Caki2 (cell line): ENCODE measurements at places on chromosomes 2 and 18. TPM values are rescaled to one million over a fixed set of nuclear protein-coding genes. Genes with fewer than 3 reads are reported as not detected.

DNA sequence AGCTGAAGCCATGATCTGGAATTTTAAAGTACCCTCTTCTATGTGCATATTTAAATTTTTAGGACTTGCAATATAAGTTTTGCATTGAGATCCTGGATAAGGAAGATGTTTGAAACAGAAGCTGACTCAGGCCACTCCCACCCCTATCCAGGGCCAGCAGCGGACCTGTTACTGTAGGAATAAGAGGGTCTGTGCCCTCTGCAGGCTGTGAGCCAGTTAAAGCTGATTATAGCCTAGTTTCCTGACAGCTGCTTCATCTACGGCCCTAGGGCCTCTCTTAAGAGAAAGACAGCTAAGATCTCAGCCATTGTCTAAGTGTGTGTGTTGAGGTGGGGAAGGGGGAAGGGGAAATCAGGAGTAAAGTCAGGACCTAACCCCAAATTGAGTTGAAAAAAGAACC is 234.0 kb downstream of the HAUS1 start:
- no peak for DNase-seq

- DNase-seq = no peak
Measured at GRCh38 chr2:160061944-160062291, 497 bp downstream of the PLA2R1 start.

CCDC85A gene
- total RNA-seq = 0.54 and 0.70 TPM in 2 replicates

- DNase-seq = no peak
Measured at GRCh38 chr18:51884039-51884438, 456.0 kb upstream of the DCC start.

TMEM182 gene
- 5.2 and 5.8 TPM in 2 replicates for total RNA-seq

DNA sequence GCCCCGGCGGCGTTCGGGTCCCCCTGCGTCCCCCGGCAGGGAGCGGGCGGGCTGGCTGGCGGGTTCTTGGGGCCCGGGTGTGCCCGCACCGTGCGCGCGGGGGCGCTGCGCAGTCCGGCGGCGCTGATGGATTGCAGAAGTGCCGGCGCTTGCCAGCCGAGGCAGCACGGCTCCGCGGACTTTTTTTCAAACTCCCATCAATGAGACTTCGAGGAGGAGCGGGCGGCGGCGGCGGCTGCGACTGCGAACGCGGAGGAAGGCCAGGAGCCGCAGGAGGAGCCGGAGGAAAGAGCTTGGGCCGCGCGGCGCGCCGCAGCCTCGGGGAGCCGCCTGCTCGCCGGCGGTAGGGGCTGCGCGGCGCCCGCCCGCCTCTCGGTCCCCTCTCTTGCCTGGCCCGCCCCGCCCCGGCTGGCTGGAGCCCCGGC is at the start of gene GLI2:
GLI2 (plus strand) TSS at position 123 of the 425 bp plus-strand sequence. CDS start 61,453 bp downstream, outside the sequence.
- DNase-seq = peak; percentile 80

TTC39C gene
- 2.7 and 9.8 TPM in 2 replicates for total RNA-seq

SPDYA gene
- 0.10 TPM in 1 of 2 replicates, not detected in the other for total RNA-seq

- DNase-seq = no peak
Measured at GRCh38 chr2:69948032-69948962, 13.1 kb downstream of the ASPRV1 start.

GRCh38 chr2:65358678-65359400 is 73.6 kb downstream of the SPRED2 start:
- no peak for DNase-seq

GRCh38 chr18:45664824-45665763 is 49.8 kb downstream of the SLC14A2 start:
- peak; percentile 27 for DNase-seq

SKA1 gene
- 13.3 and 13.4 TPM in 2 replicates for total RNA-seq

GRCh38 chr2:12291303-12291702 is 425.4 kb upstream of the TRIB2 start:
- no peak for DNase-seq

DNA sequence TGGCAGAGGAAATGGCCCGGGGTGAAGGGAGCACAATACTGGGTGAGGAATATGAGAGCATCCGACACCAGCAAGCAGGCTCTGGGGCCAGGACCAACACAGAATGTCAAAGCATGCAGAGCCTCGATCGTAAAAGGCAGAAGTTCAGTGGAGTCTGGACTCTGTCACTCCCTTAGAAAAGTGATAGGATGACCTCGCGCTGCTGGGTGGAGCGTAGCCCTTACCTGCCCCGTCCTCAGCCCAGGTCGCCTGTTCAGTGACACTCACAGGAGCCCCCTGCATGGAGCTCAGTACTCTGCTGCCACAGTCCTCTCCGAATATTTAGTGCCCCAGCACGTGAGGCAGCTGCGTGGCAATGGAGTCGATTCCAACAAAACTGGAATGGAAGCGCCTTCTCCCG is 236.7 kb upstream of the MYT1L start:
- DNase-seq = no peak

DNA sequence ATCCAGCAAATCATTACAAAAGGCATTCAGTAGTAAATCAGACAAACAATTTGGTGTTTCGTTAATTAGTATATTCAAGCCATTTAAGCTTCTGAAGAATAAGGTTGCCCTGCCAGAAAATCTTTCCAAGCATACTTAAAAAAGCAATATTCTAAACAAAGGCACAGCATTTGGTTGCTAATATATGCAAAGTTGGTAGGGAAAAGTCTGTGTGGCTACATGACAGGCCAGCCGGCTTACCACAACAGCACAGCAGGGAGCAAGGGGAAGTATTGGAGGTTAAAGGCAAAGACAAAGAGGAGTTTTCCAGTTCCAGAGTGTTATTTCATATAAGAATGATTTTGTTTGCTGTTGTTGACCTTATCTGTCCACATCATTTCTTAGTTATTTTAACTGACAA is 282.3 kb downstream of the MBD5 start:
- DNase-seq = no peak

DNA sequence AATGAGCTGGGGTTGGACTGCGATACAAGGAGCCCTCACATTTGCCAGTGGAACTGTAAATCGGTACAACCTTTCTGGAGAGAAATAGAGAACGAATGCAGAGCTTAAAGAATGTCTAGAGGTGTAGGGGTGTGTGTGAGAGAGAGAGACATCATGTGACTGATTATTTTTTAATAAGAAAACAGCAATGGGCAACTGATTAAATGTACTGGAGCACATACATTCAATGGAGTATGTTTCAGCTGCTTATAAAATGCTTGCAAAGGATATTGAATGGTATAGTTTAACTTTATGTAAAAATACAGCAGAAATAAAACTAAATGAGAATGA is 391 bp upstream of the TMEM17 start:
- DNase-seq = no peak

- no peak for DNase-seq
Measured at GRCh38 chr18:74179623-74180199, 31.4 kb downstream of the TIMM21 start.

DNA sequence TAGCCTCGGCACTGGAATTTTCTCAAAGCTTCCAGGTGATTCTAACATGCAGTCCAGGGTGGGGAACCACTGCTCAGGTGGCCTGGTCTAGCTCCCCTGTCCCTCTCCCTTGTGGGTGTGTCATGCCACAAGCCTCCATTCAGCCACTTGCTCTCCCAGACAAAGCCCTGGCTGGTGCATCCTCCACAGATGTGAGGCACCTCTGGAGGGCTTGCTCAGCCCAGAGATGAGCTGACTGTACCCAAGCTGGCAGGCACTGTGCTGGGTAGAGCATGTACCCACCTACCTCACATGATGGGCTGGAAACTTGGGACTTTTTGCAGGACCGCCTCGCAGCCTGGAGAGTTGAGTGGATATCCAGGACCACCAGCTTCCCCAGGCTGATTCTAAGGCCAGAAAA is 88.1 kb downstream of the ZBTB7C start:
- DNase-seq = no peak

GRCh38 chr2:25586726-25587144 is 86.6 kb downstream of the DTNB start:
- no peak for DNase-seq

SEMA4F gene
- total RNA-seq = 4.7 and 7.6 TPM in 2 replicates

DNA sequence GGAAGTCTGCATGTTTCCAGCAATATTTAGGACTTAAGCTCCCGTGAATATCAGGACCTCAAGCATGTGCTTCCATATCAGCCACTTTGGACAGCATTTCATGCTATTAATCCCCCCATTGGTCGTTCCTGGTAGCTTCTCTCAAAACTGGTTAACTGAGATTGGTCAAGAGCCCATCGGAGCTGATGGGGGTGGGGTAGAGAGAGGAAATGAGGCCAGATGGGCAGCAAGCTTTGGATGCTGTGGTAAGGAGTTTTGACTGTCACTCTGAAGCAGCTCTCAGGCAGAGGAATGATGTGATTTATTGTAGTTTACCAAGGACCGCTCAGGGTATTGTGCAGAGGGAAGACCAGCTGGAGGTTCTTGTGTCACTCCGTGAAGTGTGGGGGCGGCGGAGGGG is 81.8 kb downstream of the FAM168B start:
- DNase-seq = no peak

PLEKHM3 gene
- 3.4 and 7.7 TPM in 2 replicates for total RNA-seq

HTR2B gene
- total RNA-seq = 0.12 and 0.51 TPM in 2 replicates

DNA sequence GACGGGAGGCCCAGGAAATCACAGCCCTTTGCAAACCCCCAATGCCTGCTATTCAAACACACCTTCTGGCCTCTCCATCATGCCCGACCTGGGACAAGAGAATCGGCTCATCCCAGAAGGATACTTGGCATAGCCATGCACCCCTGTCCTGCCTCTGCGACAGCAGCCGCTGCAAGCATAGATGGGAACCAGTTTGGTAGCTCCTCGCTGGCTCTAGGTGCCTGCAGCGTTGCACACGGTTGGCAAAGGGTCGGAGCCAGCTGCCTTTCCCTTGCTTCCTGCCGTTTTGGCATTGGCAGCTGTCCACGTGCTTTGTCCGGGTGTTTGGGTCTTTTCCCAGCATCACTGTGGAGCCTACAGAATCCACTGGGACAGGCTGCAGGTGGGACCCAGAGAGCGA is 76.9 kb downstream of the TWIST2 start:
- no peak for DNase-seq

MRPL53 gene
- total RNA-seq = 54.0 and 123 TPM in 2 replicates

- DNase-seq = no peak
Measured at GRCh38 chr2:191983591-191983990, 136.7 kb upstream of the CAVIN2 start.

GRCh38 chr2:56981554-56981953 is 797.8 kb downstream of the CCDC85A start:
- DNase-seq = no peak

CYRIA gene
- total RNA-seq = 10.7 TPM in 2 replicates

- no peak for DNase-seq
Measured at GRCh38 chr2:43160778-43161177, 65.6 kb downstream of the ZFP36L2 start.

LHCGR gene
- not detected in 2 replicates for total RNA-seq

- DNase-seq = no peak
Measured at GRCh38 chr2:62407838-62408237, 98.2 kb downstream of the TMEM17 start.

- DNase-seq = no peak
Measured at GRCh38 chr2:39247512-39248043, 3.8 kb upstream of the CDKL4 start.

GRCh38 chr2:9653485-9654271 is 22.9 kb upstream of the YWHAQ start:
- no peak for DNase-seq

GTF2A1L gene
- total RNA-seq = not detected in 2 replicates

ACTG2 gene
- total RNA-seq = not detected in 2 replicates

DNA sequence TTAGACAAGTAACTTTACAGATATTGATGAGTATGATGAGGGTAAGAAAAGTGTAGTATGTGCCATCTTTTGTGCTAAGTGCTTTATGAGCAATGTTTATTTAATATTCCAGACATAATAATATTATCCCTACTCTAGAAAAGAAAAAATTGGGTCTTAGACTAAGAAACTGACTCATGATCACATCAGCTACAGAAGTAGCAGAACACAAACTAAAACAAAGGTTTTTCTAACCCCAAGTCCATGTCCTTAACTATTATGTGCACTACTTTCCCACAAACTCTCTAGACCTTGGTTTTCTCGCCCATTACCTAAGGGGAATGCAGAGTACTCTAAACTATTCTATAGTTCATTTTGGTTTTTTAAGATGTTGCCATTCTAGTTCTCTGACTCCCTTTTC is 64.5 kb downstream of the BAZ2B start:
- no peak for DNase-seq

DNA sequence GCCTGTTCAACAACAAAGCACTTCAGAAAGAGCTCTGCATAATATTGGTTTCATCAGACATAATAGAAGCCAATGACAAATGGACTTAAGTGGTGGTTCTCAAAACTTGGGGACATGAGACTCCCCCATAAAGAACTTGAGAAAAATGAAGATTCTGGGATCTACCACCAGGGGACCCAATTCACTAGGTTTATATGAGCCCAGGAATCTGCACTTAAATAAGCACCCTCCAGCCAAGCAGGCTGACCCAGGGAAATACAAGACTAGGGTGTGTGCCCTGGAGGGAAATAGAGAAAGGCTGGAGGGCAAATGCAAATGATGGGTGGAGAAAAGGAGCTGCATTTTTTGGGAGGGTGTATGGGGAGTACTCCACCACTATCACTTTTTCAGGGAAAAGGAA is 52.5 kb downstream of the SATB2 start:
- DNase-seq = peak; percentile 10
